ENCODE measurements at places on chromosomes 1 and 21.

- DNase-seq = no peak
Observed at GRCh38 chr1:156342166-156342955, 4.0 kb downstream of the TSACC start.

GRCh38 chr1:154115180-154115579 is 39.7 kb downstream of the NUP210L start:
- DNase-seq = no peak

- DNase-seq = no peak
Observed at GRCh38 chr1:117089996-117090395, 29.9 kb downstream of the TTF2 start.

- DNase-seq = no peak
Observed at GRCh38 chr1:25037174-25038074, 107.3 kb upstream of the RUNX3 start.

All from NCI-H1417 (cell line).